ENCODE measurements at places on chromosomes 6 and 20. TPM values are rescaled to one million over a fixed set of nuclear protein-coding genes. Genes with fewer than 3 reads are reported as not detected.

Gene ANGPT4
- total RNA-seq = 0.27 TPM

Gene MAFB
- 38.6 TPM for total RNA-seq

Gene HLA-DOA
- 9.7 TPM for total RNA-seq

Gene SLC4A11
- total RNA-seq = 0.89 TPM

Gene CLPSL1
- not detected for total RNA-seq

Gene PMEPA1
- 26.3 TPM for total RNA-seq

Gene KCNK16
- total RNA-seq = not detected

Gene GJE1
- total RNA-seq = not detected

Gene DSE
- 82.7 TPM for total RNA-seq
